NCI-H510A (cell line): ENCODE measurements at places on chromosomes 3 and 15.

- no peak for DNase-seq
These were observed 29.5 kb downstream of the CCDC12 start for GRCh38 chr3:46946856-46947545.

DNA sequence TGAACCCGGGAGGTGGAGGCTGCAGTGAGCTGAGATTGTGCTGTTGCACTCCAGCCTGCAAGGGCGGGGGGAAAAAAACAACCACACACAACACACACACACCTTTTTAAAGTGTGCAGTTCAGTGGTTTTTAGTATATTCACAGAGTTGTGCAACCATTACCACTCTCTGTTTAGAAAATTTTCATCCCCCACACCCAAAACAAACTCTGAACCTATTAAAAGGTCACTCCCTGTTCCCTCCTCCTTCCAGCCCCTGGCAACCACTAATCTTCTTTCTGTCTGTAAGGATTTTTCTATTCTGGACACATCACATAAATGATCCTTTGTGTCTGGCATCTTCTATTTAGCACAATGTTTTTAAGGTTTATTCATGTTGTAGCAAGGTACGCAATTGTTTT, 159.1 kb downstream of the ATG7 start:
- DNase-seq = no peak

DNA sequence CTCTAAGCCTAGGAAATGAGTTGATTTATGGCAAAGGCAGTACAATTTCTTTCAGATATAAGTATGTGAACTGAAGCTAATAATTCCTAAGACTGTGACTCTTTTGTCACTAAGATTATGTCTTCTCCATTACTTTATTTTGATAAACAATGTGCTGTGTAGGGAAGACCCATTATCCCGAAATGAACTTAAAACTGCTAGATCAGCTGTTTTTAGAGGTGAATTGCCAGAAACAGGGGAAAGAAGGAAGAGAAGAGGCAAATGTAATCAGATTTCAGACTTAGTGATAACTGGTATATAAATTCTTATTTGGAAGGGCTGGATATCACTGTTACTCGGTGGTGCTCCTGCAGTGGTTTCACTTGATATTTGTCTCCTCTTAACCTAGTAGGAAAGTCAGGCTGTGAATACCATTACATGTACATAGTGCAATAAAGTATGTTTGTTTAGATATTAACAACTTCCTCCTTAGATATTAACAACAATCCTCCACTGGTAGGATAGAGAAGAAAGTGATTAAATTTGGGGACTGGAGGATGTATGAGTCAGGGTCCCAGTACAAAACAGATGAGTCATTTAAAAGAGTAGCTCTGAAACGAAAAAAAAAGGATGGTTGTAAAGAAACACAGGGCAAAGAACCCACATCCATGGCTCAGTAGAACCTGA, 338.5 kb upstream of the KCNH8 start:
- DNase-seq = no peak

- no peak for DNase-seq
These were observed 50.6 kb upstream of the AKAP13 start for GRCh38 chr15:85329561-85330422.

DNA sequence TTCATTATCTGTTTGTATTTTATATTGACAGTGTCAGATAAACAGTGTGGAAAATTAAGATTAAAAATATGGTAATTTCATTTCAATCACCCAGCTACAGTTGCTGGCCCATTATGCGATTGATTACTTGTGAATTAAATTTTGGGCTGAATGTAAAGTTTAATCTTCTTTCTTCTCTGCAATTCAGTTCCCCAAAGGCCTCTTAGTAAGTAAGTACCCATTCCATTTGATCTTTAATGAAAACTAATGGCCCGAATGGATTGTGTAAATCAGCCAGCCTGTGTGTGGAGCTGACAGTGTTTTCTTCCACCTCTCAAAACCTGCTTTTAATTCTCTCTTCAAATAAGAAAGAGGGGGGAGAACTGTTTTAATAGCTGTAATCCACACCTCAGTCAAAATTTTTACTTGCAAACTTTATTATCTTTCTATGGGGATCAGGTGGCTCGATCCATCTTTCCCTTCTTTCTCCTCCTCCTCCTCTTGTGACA, 307.1 kb downstream of the IL20RB start:
- no peak for DNase-seq

GRCh38 chr3:142106548-142106947, 42.8 kb downstream of the TFDP2 start:
- DNase-seq = no peak

DNA sequence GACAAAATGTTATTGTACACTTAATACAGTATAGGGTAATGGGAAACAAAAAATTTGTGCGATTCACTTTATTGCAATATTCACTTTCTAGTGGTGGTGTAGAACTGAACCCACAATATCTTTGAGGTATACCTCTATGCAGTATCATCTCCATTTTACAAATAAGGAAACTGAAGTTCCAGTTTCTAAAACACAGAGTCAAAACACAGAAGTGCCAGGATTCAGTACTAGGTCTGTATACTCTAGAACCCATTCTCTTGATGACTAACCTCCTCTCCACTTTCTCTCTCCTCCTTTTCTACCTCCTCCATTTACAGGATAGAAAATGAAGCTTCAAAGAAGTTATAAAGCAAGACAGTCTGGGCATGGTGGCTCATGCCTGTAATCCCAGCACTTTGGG, 62.2 kb downstream of the MB21D2 start:
- no peak for DNase-seq

- no peak for DNase-seq
These were observed 90.4 kb downstream of the FOXP1 start for GRCh38 chr3:71492974-71493771.

GRCh38 chr3:194522579-194523046, 35.8 kb upstream of the ATP13A3 start:
- DNase-seq = no peak

- DNase-seq = peak; percentile 61
These were observed at the start of gene MCF2L2 for GRCh38 chr3:183428447-183429211. MCF2L2 (minus strand) TSS chr3:183428619; CDS start chr3:183427977, 642 bp downstream.

DNA sequence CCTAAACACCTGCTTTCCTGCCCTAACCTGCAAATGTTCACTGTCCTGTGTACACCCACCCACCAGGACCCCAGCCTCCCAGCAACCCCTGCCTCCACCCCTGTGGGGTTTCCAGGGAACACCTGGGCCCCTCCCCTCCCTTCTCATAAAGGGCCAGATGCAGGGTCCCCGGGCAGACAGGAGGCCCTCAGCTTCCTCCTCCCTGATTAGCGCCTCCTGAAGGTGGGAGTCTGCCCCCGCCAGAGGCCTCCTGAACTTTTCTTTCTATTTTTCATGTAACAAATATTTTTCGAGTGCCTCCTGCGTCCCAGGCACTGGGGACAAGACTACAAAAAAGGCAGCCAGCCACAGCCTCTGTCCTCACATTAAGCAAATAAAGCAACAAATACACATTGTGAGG, 135.4 kb upstream of the LINGO1 start:
- DNase-seq = no peak

DNA sequence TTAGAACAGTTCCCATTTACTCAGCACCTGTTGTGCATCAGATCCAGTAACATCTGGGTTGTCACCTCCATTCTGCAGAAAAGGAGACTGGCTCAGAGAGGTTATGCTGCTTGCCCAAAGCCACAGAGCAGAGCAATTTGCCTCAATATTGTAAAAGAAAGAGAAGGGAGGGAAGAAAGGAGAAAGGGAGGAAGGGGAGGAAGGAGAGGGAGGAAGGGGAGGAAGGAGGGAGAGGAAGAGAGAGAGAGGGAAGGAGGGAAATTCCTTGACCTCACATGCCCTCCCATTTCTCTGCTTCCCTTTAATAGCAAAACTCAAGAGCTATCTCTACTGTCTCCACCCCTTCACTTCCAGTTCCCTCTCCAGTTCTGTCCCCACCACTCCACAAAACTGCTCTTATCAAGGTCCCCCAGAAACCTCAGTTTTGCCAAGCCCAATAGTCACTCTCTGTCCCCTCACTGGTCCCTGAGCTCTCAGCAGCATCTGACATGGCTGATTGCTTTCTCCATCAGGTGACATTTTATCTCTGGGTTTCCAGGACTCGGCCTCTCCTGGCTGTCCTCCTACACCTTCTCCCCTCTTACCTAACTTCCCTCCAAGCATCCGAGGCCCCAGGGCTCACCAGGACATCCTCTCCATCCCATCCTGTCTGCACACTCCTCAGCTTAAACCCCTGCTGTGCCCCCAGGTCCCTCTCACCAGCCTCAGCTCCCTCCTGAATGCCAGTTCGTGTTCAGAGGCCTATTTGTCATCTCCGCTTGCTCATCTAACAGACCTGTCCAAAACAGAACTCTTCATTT, 104.7 kb upstream of the LINGO1 start:
- no peak for DNase-seq

DNA sequence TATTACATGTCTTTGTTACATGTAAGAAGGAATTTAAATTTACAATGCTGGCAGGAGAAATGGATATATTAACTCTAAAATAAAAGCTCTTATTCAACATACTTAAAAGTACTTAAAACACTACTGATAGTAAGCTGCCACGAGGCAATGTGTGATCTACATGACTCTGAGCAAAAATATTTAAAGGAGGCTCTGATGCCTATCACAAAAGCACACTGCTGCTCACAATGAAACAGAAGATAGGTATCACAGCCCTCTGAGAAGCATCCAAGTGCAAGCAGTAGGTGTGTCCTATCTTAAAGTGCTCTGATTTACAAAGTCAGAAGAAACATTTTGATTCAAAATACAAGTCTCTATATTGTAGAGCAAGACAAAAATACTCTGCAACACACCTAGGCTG, 371.2 kb upstream of the WNT5A start:
- DNase-seq = no peak

- DNase-seq = no peak
These were observed 12.3 kb downstream of the ANPEP start for GRCh38 chr15:89802231-89802928.

DNA sequence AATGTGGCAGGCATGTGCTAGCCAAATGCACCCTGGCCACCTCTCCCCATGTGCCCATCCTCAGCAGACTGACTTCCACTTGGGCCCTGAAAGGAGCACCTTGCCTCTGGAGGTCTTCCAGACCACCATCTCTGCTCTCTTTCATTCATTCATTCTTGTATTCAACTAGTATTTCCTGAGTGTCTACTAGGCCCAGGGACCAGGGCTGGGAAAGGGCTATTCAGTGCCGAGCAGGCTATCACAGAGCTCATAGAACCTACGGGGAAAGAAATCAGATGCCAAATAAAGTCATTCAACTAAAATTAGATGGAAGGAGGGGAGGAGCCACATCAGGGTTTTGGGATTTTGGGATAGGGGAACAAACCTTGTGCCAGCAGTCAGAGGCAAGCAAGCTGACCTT, 18.9 kb downstream of the PRR23A start:
- DNase-seq = no peak

DNA sequence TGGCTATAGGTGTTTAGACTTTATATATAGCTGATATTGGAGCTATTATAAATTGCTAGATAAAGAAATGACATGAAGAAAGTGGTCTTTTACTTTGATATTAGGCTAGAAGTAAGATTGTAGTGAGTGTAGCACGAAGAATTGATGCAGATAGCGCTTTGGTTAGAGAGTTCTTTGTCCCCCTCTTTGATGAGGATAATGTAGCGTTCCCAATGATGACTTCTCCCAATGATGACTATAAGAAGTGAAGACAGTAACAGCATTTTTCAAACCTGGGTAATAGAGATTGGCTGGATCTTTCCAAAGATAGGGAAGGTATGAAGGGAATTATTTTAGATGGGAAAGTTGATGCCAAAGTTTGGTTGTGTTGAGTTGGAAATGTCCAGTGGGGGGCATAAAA, 4.3 kb downstream of the MINDY2 start:
- DNase-seq = no peak

DNA sequence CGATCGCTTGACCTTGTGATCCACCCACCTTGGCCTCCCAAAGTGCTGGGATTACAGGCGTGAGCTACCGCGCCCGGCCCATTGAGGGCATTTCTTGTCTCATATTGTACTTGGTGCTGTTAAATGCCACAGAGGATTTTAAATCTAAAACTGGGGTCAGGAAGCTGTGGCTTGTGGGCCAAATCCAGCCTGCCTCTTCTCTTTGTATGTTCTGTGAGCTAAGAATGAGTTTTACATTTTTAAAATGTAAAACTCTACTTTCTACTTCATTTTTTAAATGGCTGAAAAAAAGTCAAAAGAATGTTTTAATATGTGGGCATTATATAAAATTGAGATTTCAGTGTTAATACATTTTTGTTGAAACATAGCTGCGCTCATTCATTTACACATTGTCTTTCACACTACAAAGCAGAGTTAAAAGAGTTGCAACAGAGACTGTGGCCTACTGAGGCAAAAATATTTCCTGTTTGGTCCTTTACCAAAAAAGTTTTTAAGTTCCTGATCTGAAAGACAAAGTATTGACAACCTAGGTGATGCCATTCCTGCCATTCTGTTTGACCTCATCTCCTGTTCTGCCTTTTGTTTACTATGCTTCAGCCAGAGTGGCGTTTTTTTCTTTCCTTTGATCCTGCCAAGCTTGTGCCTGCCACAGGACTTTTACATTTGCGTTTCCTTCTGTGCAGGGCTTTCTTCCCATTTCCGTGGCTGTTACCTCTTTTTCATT, 50.4 kb downstream of the PDCD6IP start:
- no peak for DNase-seq

- no peak for DNase-seq
These were observed 59.1 kb upstream of the CDV3 start for GRCh38 chr3:133514418-133514817.

GRCh38 chr15:71341811-71342550, 226.7 kb downstream of the THSD4 start:
- DNase-seq = no peak

- DNase-seq = no peak
These were observed 526.8 kb upstream of the CCDC54 start for GRCh38 chr3:106850437-106850836.

DNA sequence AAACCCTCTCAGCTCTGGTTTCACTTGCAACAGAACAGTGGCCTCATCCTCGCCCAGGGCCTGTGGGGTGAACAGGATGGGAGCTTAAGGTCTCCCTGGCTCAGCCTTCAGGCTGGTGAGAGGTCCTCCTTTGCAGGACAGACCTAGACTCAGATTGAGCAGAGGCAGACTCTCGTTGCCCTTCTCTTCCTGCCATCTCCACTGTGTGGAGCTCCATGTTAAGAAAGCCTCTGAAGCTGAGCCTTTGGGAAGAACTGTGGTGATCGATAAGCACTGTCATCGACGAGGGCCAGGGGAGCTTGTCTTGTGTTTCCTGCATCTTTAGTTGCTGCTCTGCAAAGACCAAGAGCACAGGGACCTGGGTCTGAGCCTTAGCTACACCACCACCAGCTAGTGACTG, 37.8 kb upstream of the GRIP2 start:
- no peak for DNase-seq

- DNase-seq = no peak
These were observed 16.5 kb downstream of the PML start for GRCh38 chr15:74010929-74011540.

- no peak for DNase-seq
These were observed at the start of gene PARP15 for GRCh38 chr3:122577409-122578031. PARP15 (plus strand) TSS chr3:122577650; CDS start chr3:122577668, 18 bp downstream.

GRCh38 chr3:108493862-108494261, 16.5 kb downstream of the MYH15 start:
- DNase-seq = no peak

- no peak for DNase-seq
These were observed 475 bp downstream of the FAM107A start for GRCh38 chr3:58576716-58577115.

GRCh38 chr3:15815696-15816095, 17.9 kb upstream of the ANKRD28 start:
- no peak for DNase-seq

- peak; percentile 22 for DNase-seq
These were observed 3.5 kb downstream of the DUSP7 start for GRCh38 chr3:52052831-52053306.
